ENCODE measurements at places on chromosomes 12 and 14.

DNA sequence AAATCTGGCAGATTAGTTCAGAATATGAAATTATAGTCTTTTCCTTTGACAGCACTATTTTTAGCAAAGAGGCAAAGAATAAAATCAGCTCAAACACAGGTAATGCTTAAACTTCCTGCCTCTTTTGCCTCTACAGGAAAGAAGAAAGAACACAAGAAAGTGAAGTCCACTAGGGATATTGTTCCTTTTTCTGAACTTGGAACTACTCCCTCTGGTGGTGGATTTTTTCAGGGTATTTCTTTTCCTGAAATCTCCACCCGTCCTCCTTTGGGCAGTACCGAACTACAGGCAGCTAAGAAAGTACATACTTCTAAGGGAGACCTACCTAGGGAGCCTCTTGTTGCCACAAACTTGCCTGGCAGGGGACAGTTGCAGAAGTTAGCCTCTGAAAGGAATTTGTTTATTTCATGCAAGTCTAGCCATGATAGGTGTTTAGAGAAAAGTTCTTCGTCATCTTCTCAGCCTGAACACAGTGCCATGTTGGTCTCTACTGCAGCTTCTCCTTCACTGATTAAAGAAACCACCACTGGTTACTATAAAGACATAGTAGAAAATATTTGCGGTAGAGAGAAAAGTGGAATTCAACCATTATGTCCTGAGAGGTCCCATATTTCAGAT is 17.4 kb downstream of the TMPO start:
- no peak for DNase-seq

GRCh38 chr12:67067453-67068203 is 201.5 kb upstream of the CAND1 start:
- peak; percentile 44 for DNase-seq

DNA sequence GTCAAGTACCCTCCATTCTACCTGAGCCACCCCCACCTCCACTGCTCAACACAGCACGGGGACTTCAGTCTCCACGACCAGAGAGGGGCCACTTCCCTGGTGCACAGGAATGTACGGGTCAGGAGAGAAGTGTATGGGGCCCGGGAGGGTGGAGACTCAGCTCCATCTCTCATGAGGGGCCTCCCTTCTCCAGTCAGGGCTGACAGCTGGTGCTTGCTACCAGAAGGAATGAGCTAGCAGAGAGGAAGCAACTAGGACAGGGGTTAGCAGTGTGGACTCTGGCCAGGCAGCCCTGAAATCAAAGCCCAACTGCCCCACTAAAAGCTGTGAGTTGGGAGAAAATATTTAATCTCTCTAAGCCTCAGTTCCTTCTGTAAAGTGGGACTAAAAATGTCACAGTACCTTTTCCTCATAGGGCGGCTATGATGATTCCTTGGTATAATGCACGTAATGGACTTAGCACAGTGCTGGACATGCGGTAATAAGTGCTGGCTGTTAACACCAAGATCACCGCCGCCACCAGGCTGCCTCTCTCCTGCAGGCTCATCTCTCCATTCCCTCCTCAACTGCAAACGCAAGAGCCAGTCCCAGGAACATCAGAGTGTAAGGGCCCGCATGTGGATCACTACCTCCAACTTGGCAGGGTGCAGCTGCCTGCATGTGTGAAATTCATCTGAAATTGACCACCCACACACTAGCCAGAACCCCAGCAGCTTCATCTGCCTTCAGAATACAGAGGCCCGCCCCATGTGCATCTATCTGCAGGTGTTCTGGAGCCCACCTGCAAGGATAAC is 14.6 kb downstream of the ACTN1 start:
- no peak for DNase-seq

- DNase-seq: no peak
Measured at GRCh38 chr14:77087631-77088030, 10.4 kb upstream of the CIPC start.

- DNase-seq: peak; percentile 72
Measured at GRCh38 chr14:101108579-101109346, 205.2 kb upstream of the RTL1 start.

- peak; percentile 59 for DNase-seq
Measured at GRCh38 chr14:105148604-105149145, 19.9 kb downstream of the JAG2 start.

DNA sequence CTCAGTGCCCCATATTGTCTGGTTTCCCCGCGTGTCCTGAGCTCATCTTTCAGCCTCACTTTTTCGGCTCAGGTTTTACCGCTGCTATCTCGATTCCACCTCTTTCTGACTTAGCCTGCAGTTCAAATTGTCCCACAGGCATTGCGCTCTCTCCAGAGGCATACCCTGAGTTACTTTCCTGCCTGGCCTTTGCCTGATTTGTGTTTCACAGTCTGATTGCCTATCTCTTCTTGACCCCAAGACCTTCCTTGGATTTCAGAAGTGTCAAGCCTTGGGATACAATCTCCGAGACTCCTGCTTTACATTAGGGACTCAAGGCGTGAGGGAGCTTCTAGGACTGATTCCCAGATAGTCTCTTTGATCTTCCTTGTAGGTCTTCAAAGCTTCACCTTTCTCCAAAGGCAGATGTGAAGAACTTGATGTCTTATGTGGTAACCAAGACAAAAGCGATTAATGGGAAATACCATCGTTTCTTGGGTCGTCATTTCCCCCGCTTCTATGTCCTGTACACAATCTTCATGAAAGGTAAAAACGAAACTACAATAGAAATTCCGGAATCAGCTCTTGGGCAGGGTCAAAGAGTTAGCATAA is 629 bp downstream of the LETMD1 start:
- DNase-seq: no peak

DNA sequence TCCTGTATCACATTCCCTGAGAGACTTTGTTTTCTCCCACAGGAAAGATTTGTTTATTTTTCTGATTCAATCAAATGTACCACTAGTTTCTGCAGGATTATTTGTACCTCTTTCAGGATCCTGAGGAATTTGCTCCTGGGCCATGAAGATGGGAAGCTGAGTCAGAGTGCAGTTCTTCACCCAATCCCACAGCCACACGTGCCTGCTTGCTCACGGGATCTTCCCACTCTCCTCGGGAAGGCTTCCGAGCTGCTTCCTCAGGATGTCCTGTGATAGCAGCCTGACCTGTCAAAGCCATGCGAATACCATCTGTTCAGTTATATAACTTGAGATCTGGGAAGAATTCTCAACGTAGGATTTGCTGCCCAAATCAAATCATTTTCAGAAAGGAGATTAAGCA is 41.8 kb upstream of the HIF1A start:
- no peak for DNase-seq

- no peak for DNase-seq
Measured at GRCh38 chr12:1464925-1465324, 129.5 kb downstream of the FBXL14 start.

GRCh38 chr14:50521912-50522341 is 10.4 kb downstream of the MAP4K5 start:
- no peak for DNase-seq

- DNase-seq: no peak
Measured at GRCh38 chr12:97335115-97335514, 127.5 kb upstream of the RMST start.

GRCh38 chr14:101491841-101492240 is 69.5 kb upstream of the DIO3 start:
- no peak for DNase-seq

DNA sequence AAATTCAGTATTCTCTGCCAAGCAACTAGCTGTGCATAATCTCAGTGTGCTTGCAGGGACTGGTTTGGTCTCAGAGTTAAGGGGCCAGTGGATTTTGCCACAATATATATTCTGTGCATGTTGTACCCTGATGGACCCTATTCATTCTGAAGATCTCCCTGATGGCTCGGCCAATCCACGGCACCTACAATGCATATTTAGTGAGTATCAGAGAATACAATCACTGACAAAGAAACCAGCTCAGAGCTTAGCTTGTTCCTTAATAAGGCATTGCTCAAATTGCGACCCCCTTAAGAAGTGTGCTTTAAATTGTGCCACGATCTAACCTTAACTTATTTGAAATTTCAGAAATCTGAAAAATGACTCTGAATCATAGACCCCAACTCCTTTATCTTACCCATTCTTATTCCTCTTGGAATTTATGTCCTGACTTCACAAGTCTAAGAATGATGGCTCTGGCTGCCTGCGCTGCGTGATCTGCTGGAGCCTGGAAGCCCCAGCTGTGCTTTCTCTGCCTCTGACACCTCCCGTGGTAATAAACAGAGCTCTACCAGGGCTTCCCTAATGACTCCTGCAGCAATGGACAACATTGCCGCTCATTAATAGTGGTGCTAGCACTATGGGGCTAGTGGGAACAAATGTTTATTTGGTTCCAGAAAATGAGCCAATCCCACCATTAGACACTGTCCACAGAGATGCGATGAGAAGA is 9.0 kb upstream of the DCAF4 start:
- no peak for DNase-seq

DNA sequence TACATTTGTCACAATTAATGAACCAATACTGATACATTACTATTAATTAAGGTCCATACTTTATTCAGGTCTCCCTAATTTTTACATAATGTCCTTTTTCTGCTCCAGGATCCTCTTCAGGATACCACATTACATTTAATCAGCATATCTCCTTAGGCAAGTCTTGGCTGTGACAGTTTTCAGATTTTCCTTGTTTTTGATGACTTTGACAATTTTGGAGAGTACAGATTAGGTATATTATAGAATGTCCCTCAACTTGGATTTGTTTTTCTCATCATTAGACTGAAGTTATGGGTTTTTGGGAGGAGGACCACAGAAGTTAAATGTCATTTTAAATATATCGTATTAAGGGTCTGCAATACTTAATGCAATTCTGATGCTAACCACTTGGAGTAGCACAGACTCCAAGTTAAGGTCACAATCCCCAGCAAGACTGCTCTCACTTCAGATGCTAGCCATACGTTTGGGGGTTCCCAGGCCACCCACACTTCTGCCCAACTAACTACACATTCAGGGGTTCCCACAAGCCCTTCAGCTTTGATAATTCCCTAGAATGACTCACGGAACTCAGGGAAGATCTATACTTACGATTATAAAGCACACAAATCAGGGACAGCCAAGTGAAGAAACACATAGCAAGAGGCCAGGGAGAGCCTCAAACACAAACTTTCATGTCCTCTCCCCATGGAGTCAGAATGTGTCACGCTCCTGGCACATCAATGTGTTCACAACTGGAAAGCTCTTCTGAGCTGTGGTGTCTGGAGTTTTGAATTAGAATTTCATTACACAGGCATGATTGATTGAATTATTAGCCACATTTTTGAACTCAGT is 17.0 kb upstream of the NUBPL start:
- no peak for DNase-seq

DNA sequence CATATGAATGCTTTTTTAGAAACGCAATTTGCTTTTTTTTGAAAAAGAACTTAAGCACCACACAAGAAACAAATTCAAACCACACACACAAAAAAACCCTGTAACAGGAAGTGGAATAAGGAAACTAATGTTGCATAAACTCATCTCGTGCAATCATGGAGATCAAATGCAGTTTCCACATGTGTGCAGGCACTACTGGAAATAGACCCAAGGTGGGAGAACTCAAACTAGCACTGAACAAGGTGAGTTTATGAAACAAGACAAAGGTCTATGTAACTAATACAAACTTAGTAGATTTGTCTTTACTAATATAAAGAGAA is 17.5 kb downstream of the NIN start:
- no peak for DNase-seq

DNA sequence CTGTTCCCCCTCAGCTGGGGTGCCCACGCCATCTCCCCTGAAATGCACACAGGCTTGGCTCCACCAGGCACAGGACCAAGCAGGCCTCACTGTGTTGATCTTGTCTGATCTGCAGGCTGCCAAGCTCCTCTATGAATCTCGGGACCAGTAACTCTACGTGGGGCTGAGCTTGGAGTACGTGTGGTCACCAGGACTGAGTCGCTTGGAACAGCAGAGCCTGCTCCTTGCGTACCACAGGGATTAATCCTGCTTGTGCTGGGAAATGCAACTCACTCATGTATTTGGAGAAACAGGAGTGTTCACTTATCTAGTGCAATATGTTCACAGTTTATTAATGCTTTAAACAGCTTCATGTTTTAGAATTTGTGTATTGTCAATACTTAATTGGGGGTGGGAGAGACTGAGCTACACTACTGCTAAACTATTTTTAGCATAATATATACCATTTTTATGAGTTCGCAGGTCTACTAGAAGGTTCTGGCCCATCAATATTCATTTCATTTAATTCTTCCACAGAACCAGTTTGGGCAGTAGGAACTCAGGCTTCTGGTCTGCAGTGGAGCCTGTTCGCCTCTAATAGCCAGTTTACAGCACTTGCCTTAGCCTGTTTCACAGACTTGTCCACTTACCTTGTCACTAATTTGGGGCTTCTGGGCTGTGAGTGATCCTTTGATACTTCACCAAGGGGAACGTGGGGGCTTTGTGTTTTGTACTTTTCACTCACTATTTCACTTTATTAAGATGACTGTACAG is 17.4 kb downstream of the ZFYVE21 start:
- peak; percentile 27 for DNase-seq

DNA sequence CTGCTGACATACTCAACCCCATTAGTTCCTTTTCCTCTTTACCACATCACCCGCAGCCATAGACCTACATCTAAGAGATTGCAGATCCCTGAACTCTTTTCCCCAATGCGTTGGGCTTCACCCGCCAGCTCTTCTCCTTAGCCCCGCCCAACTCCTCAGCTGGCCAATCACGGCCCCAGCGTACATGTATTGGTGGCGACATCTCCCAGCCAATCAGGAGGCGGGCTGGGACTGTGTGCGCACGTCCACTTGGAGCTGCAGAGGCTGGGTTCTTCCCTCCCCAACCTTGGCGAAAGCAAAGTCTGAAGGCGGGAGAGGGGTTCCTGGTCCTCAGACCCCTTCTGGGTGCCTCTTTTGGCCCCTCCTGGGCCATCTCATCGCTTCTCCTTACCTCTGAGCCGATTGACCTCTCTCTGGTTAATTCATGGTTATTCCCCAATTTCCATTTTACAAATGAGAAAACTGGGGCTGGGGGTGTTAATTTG is 11.0 kb downstream of the PDE1B start:
- peak; percentile 84 for DNase-seq

GRCh38 chr14:62445570-62445969 is 599.7 kb downstream of the KCNH5 start:
- DNase-seq: no peak

GRCh38 chr14:33634631-33635030 is 316.2 kb downstream of the EGLN3 start:
- no peak for DNase-seq

- no peak for DNase-seq
Measured at GRCh38 chr12:70260646-70261045, 17.4 kb downstream of the CNOT2 start.

GRCh38 chr14:99602054-99602787 is 1.8 kb downstream of the CCDC85C start:
- no peak for DNase-seq

DNA sequence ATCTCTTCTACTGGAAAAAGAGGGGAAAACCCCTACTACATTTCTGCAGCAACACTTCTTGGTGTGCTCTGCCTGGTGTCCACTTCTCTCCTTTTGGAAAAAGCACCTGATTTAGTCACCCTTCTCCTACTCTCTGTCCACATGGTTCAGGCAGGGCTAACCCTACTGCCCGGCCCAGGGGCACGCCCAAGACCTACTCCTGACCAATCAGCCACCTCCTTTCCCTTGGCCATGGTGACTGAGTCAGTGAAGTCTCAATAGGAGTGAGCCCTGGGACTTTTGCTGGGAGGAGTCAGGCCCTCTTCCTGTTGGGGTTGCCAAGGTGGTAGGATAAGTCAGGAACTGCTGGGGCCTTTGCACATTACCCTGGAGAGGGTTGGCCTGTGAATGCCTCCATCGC is 52.5 kb upstream of the MYL2 start:
- DNase-seq: no peak

- DNase-seq: no peak
Measured at GRCh38 chr12:128971802-128972201, 118.5 kb downstream of the GLT1D1 start.
